Occipital lobe (tissue), 3 donors: ENCODE measurements at places on chromosomes 1 and 21.

GRCh38 chr1:6783936-6784559 is 1.2 kb upstream of the CAMTA1 start:
- DNase-seq, result no peak

- DNase-seq, result no peak
Measured at GRCh38 chr1:53929246-53929960, 16.1 kb downstream of the IFT25 start.

DNA sequence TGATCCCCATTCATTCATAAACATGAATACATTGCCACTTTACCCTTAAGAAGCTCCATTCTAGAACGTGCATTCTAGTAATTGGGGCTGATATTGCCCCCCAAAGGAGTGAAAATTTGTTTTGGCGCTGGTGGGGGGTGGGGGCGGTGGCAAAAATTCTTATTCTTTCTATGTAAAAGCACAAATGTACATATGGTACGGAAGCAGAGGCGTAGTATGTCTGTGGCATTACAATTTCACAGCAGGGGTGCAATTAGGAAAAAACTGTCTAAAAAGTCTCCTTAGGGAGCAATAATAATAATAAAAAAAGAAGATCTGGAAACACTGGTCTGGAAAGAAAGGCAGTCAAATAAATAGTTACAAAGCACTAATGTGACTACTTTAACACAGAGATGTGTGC is 40.4 kb upstream of the TMEM51 start:
- DNase-seq, result no peak

DNA sequence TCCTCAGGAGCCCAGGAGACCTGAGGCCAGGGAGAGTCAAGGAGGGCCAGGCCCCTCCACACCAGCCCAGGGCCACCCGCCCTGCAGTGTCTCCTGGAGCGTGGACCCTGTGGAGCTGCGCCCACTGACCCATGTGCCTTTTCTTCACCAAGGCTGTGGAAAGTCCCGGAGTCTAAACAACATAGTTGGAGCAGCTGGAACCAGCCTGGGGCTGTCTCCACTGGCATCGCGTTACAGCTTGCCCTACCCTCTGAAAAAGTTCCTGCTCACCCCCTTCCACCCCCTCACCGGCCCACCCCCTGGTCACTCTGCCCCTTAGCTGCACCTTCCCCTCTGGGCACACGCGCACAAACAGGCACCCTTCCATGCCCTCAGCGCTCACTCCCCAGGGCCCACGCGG is 18.3 kb downstream of the KCNC4 start:
- no peak for DNase-seq

GRCh38 chr1:91765880-91766443 is 120.0 kb downstream of the TGFBR3 start:
- DNase-seq, result no peak

DNA sequence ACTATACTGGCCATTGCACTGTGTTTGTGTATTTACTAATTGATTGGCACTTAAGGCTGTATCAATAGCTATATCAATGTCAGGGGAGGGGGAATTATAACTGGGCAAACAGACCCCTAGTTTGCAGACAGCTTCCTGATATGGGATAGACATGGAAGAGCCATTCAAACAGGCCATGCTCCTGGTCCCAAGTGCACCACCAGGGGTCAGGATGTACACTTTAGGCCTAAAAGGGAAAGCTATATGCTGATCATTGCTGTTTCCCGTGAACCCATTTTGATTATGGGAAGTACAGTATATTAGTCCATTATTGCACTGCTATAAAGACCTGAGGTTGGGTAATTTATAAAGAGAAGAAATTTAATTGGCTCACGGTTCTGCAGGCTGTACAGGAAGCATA is 124.9 kb upstream of the BACE2 start:
- DNase-seq, result no peak

DNA sequence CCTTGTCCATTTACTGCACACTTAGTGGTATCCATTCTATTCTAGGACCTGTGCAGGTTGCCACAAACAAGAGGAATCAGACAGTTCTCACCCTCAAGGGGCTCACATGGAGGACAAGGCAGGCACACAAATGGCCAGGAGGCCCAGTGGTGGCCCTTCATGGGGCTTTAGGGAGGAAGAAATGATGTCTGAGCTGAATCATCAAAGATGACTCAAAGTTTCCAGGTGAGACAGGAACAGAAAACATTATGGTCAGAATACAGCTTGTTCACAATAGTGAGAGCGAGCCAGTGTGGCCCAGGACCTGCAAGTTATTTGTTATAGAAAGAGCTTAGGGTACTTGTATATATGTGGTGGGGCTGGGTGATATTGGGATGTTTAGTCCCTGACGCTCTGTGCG is 26.4 kb downstream of the SHISAL2A start:
- no peak for DNase-seq

- no peak for DNase-seq
Measured at GRCh38 chr1:234866007-234866866, 256.3 kb upstream of the IRF2BP2 start.

GRCh38 chr1:25628741-25629421 is 12.3 kb downstream of the MAN1C1 start:
- no peak for DNase-seq

- DNase-seq, result no peak
Measured at GRCh38 chr1:9127395-9128165, 1.3 kb downstream of the GPR157 start.

GRCh38 chr1:60621368-60621851 is 461.0 kb upstream of the NFIA start:
- peak; percentile 4 for DNase-seq

DNA sequence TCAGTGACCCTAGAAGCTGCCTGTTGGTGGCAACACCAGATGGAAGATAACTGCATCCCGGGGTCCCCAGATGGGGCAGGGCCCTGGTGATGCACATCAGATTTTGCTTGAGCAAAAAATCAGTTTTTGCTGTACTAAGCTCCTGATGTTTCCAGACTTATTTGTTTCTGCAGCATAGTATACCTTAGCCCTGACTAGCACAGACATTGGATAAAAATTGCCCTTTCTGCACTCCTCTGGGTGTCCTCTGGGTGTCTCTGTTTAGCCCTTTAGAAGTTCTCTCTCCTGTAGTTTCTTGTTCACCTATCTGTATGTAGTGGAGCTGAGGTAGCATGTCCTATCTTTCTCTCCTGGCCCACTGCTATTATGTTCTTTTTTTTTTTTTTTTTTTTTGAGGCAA is 30.3 kb upstream of the PLA2G2C start:
- no peak for DNase-seq

DNA sequence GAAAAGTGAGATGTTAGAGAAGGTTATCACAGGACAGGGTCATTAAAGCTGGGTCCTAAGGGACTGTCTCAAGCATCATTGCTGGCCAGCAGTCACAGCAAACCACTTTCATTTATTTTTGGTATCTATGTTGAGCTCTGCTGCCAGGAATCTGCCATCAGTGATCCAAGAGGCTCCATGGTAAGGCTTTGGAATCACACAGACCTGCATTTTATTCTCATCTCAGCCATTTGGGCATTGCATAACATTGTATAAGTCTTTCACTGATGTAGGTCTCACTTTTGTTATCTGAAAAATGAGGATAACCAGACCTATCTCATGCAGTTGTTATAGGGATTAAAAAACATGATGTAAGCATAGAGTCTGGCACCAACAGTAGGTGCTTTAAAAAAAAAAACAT is 77.5 kb downstream of the OMA1 start:
- no peak for DNase-seq

DNA sequence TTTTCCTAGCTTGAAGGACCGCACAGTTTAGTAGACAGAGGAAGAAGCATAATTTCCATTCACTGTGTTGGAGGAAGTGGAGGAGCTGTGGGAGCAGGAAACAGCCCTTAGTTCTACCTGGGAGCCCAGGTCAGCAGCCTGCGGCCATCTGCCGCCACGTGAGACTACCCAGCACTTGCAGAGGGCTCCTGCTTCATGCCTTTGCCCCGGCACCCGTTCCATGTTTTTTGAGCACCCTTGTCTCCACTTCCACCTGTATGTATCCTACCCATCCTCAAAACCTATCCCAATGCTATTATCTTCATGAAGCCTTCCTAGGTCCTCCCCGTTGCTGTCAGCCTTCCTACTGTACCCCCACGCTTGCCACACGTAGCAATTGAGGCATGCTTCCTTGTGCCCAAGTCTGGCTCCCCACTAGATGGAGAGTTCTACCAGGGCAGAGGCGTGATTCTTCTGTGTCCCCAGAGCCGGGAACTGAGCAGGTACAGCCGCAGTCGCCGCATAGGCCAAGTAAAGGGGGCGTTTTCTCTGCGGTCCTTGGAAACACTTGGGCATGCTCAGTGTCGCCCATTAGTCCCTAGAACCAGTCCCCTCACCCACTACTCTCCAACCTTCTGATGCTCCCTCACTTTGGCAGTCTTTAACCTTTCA is 1.9 kb downstream of the SLC6A9 start:
- DNase-seq, result peak; percentile 49

DNA sequence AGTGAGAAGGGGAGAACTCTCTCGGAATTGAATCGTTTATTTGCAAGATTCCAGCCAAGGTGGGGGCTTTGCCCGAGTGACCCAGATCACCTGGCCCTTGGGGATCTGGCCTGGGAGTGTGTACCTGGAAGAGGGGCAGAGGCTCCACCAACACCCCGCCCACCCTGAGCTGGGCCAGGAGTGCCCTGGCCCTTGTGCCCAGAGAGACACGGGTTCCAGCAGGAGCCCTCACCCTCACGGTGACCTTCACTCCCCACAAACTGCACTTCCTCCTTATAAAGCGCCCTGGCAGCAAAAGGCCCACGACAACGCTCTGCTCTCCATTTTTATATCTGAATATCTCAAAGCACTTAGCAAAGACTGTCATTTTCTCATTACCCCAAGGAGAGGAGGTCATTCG is 16.6 kb downstream of the CASZ1 start:
- no peak for DNase-seq

GRCh38 chr1:87134061-87134460 is 194.6 kb upstream of the LMO4 start:
- DNase-seq, result peak; percentile 59

DNA sequence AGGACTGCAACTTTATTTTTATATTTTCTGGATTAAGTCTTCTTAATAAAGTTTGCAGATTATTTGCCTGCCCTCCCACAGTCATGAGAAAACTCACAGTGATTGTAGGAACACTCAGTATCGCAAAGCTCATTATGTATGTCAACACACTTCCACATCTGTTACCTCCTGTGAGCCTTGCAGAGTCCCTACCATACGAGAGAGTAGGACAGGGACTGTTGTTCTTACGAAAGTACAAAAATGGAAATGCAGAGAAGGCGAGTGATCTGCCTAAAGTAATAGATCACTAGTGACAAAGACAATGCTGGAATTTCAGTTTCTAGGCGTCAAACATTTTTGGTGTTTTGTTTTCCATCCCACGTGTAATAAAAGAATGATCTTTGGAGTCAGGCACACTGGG is 131.7 kb downstream of the SYT2 start:
- no peak for DNase-seq

DNA sequence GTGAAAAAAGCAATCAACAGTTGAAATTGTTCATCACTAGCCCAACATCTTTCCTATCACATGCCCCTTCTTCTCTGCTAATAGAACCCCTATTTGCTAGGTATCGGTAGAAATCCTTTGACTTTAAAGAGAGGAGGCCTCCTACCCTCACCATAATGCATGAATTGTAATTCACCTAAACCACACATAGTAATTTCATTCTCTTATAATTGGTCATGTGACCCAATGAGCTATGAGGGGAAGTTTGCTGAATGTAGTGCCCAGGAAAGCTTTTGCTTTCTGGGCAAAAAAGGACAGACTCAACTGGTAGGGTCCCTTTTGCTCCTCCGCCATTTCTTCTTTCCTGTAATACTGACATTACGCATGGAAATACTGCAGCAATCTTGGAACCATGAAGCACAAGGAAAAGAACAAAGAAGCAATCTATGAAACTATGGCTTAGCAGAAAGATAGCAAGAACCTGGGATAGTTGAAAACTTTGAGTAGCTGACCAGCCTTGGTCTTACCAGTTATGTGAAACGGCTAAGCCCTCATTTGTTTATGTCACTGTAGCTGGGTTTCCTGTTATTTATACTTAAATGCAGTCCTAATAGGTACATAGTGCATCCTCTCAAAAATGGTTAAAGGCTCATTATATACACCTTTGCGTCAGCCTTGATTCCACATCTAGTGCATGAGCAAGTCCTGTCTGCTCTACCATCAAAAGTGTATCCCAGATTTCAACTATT is 10.2 kb upstream of the CHI3L2 start:
- DNase-seq, result no peak

GRCh38 chr1:6517435-6517851 is 26.0 kb upstream of the PLEKHG5 start:
- DNase-seq, result no peak

DNA sequence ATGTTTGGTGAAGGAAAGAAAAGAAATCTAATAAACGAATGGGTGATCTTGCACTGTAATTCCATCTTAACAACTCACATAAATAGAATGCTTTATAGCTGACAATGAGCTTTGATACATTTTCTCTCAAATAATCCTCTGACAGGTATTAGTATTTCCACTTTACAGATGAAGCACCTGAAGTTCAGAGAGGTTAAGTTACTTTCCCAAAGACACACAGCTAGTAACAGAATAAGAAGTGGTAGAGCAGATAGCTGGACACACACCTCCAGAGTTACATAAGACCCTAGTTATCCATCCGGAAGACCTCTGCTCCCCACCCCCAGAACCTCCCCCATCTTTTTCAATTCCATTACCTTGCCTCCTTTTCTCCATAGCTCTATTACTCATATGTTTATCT is 213.3 kb upstream of the ZC3H12A start:
- no peak for DNase-seq

- DNase-seq, result peak; percentile 19
Measured at GRCh38 chr1:28208818-28209441, 23.9 kb downstream of the DNAJC8 start.

GRCh38 chr1:44698138-44698537 is 23.6 kb downstream of the ARMH1 start:
- DNase-seq, result no peak

GRCh38 chr21:36806103-36806502 is 107.2 kb downstream of the SIM2 start:
- DNase-seq, result no peak

GRCh38 chr1:19462781-19463503 is 22.4 kb downstream of the CAPZB start:
- no peak for DNase-seq

DNA sequence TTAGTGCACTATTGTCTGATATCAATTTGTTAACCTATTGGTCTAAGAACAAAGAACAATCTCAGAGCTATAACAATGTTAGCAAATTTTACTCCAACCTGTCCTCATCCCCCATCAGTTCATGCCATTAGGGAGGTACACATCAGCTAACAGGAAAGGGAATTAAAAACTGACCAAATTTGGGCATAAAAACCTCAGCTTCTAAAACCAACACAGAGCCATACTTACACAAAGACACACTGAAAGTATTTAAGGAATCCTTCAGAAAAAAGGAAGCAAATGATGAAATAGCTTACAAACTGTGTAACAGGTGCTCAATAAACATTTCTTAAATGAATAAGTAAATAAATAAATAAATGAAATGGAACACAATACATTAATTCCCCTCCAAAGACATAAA is 89.2 kb downstream of the TTLL7 start:
- DNase-seq, result no peak

- DNase-seq, result no peak
Measured at GRCh38 chr1:4489486-4489885, 164.9 kb upstream of the AJAP1 start.
